ENCODE measurements at places on chromosomes 1 and 21. TPM values are rescaled to one million over a fixed set of nuclear protein-coding genes. Genes with fewer than 3 reads are reported as not detected.

The PRRX1 gene
- total RNA-seq, result 0.98 TPM

The LRRC38 gene
- not detected for total RNA-seq

The ZNF593OS gene
- not detected for total RNA-seq

The CLCN6 gene
- total RNA-seq, result 16.6 TPM

The APOBEC4 gene
- not detected for total RNA-seq

The PIGR gene
- not detected for total RNA-seq

The MCOLN2 gene
- not detected for total RNA-seq

The HMCN1 gene
- 3.6 TPM for total RNA-seq

The ESRRG gene
- not detected for total RNA-seq

All from vein endothelial cell (primary cell).